ENCODE measurements at places on chromosomes 6 and 20.

GRCh38 chr6:64050590-64050989 is 415.0 kb downstream of the PHF3 start:
- no peak for DNase-seq

DNA sequence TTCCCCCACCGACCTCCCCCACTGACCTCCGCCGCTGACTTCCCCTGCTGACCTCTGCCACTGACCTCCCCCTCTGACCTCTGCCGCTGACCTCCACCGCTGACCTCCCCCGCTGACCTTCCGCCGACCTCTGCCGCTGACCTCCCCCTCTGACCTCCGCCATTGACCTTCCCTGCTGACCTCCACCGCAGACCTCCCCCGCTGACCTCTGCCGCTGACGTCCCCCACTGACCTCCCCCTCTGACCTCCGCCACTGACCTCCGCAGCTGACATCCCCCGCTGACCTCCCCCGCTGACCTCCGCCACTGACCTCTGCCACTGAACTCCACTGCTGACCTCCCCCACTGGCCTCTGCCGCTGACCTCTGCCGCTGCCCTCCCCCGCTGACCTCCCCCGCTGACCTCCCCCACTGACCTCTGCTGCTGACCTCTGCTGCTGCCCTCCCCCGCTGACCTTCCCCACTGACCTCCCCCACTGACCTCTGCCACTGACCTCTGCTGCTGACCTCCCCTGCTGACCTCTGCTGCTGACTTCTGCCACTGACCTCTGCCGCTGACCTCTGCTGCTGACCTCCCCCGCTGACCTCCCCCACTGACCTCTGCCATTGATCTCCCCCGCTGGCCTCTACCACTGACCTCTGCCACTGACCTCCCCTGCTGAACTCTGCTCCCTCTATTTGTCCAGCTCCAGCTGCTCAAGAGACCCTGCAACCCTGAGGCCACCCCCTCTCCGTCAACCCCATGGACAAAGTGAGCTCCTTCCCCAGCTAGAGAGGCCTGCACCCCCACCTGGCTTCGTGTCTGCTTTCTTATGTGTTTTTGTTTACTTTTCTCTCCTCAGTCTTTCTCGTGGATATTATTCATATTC is 91.4 kb upstream of the AFDN start:
- DNase-seq, result no peak

- no peak for DNase-seq
These were observed 23.0 kb downstream of the CD109 start for GRCh38 chr6:73719046-73719445.

DNA sequence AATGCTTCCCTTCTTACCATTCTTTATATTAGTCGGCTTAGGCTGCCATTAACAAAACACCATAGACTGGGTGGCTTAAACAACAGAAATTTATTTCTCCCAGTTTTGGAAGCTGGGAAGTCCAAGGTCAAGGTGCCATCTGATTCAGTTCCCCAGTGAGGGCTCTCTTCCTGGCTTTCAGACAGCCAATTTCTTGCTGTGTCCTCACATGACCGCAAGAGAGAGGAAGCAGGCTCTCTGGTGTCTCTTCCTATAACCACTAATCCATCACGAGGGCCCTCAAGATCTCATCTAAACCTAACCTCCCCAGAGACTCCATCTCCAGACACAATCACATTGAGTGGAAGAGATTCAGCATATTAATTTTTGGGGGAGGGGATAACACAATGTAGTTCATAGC is 193.0 kb upstream of the SGK1 start:
- DNase-seq, result no peak

GRCh38 chr6:44549516-44549915 is 162.0 kb downstream of the CDC5L start:
- DNase-seq, result no peak

- no peak for DNase-seq
These were observed 36.8 kb downstream of the TSPYL4 start for GRCh38 chr6:116217069-116217468.

- no peak for DNase-seq
These were observed 33.4 kb upstream of the ZMYND8 start for GRCh38 chr20:47389867-47390347.

DNA sequence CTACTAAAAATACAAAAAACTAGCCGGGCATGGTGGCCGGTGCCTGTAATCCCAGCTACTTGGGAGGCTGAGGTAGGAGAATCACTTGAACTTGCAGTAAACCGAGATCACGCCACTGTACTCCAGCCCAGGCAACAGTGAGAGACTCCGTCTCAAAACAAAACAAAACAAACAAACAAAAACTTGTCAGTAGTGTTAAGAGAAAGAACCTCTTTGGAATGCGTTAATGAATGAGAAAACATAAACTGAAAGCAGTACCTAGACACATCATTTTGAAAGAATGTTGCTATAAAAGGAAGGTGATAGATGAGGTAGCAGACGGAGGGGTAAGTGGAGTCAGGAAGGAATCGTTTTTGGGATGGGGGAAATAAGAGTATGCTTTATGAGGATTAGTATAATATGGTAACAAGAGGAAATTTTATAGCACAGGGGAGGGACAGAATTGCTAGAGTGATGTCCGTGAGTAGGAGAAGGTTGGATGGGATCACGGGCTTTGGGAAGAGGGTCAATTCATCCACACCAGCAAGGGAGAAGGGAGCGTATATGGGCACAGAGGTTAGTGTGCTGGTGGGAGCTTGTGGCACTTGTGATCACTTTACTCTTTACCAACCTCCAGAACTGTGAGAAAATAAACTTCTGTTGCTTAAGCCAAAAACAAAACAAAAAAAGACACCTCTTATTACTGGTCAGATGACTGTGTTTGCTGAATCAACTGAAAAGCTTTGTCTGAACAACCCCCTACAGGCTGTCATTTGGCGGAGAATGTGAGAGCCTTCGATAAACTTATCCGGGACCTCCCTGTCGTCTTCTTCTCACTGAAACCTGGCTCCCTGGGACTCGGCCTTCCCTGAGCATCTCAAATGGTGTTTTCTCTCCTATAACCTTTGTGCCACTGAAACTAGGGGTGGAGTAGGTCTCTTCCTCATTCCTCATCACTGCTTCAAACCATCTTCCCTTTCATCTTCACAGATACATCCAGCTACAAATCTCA is 48.9 kb upstream of the TFAP2A start:
- DNase-seq, result no peak

- DNase-seq, result no peak
These were observed 189.7 kb upstream of the NOX3 start for GRCh38 chr6:155645325-155645724.

DNA sequence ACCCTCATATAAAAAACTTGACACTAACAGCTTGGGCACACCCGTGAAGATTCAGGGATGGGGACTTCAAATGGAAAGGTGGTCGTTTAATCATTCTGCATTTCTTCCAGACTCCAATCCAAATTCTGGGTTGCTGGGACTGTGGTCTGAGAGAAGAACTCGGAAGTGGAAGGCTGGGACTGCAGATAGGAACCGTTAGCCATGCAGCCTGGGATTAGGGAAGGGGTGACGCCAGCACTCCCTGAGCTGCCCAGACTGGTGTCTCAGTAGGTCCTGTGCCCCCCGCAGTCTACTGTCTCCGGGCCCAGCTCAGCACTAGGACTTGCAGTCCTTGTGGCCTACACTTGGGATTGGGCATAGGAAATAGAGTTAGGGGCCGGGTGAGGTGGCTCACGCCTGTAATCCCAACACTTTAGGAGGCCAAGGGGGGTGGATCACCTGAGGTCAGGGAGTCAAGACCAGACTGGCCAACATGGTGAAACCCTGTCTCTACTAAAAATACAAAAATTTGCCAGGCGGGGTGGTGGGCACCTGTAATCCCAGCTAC is 511 bp upstream of the CLIC1 start:
- DNase-seq, result no peak

GRCh38 chr20:8155229-8155628 is 23.2 kb downstream of the PLCB1 start:
- DNase-seq, result no peak

DNA sequence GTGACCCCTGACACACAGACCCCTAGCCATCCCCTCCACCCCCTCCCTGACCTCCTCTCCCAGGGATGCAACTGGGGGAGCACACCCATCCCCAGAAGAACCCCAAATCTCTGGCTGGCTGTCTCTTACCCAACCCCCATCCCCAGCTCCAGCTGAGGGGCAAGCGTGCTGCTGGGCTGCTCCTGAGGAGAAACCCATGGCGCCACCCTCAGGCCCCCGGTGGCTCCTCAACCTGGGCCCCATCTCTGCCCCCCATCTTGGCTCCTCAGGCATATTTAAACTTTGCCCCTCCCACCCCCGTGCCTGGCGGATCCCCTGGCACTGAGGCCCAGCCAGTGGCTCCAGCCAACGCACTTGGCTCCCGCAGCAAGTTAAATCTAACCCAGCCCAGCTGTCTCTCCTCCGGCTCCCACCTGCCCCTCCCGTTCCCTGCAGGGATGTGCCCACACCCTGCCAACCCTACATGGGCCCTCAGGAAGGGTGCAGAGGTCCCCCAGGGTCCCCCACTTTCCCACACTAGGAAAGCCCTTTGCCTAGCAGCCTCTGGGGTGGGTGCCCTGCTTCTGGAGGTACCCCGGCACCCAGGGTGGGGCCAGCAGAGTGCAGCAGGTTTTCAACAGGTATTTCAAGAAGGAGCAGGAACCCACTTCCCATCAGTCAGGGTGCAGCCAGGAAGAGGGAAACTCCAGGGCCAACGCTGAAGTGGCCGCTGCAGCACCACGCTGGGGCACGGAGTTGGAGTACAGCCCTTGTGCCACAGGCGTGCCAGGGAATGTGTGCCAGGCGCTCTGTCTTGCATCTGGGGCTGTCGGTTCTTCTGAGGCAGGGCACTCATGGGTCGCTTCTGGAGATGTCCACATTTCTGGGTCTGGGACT is 5.3 kb upstream of the OSBPL2 start:
- DNase-seq, result no peak

DNA sequence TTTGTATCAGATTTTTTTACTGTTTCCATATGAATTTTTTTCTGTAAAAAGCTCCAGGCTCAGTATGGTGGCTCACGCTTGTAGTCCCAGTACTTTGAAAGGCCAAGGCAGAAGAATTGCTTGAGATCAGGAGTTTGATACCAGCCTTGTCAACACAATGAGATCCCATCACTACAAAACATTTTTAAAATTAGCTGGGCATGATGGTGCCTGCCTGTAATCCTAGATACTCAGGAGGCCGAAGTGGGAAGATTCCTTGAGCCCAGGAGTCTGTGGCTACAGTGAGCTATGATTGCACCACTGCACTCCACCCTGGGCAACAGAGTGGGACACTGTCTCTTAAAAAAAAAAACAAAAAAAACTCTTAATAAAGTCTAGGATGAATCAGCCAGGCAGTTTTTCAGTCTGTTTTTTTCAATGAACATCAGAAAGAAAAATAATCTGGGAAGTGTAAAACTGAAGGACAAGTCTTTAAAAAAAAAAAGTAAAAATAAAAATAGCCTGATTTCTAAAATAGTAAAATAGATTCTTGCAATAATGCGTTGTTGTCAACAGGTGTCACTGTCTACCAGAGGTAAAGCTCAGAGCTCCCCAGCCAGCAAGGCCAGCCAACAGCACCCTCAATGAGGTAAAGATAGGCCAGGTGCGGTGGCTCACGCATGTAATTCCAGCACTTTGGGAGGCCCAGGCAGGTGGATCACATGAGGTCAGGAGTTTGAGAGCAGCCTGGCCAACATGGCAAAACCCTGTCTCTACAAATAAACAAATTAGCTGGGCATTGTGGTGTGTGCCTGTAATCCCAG is 9.3 kb upstream of the ATG5 start:
- DNase-seq, result no peak

DNA sequence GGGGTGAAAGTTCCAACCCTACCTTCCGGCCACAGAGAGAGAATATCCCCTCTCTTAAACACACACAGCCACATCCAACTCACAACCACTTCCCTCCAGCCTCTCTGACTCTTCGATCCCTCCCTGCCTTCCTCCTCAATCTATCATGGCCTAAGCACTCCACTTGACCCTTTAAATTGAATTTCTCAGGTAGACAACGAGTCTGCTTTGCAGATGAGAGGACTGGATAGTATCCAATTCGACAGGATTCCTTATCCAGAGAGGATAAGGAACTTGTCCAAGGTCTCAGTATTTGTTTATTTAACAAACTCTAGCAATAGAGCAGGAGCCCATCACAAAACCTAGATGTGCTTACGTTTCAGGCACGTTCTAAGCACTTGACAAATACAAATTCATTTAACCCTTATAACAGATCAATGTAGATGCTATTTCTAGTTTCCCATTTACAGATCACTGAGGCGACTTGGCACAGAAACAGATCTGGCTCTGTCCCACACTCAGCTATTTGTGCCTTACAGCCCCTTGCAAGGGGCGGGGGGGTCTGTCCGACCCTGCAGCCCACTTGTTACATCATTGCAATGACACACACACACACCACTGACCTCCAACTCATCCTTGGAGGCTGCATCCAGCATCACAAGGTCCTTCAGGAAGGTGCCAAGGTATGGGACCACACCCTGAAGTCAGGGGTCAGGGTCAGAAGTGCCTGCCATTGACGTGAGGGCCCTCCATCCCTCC is 4.5 kb downstream of the RGL2 start:
- no peak for DNase-seq

DNA sequence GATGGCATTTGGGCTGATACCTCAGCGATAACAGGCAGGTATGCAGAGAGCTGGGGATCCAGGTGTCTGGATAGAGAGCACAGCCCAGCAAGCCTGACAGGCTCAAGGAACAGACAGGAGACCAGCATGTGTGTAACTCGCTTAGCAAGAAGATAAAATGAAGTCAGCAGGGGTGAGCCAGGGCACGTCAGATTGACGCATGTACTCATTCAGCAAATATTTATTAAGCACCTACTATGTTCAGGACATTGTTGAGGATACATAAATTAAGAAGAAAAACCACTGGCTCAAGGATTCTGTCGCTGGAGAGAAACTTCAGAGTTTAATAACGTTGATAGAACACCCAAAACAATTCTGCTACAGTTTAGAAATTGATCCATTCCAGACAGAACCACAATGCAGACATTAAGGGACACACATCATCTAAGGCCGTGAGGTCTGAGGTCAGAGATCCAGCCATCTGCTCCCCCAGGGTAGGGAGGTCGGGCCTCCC is 1.0 kb upstream of the DUSP22 start:
- no peak for DNase-seq

- no peak for DNase-seq
These were observed 35.8 kb upstream of the IYD start for GRCh38 chr6:150332939-150333584.

Measured in activated CD8-positive, alpha-beta memory T cell treated with anti-CD3 and anti-CD28 coated beads for 1 hour (primary cell).